Aorta (tissue), 5 donors: ENCODE measurements at places on chromosomes 5 and 9. TPM values are rescaled to one million over a fixed set of nuclear protein-coding genes. Genes with fewer than 3 reads are reported as not detected.

The ECM2 gene
- total RNA-seq, result 65.6 TPM

The FRRS1L gene
- total RNA-seq, result 0.29 TPM

The FOXD4L6 gene
- total RNA-seq, result not detected

The SIT1 gene
- 0.65 TPM for total RNA-seq

The LCN12 gene
- total RNA-seq, result 1.6 TPM

The PPIC gene
- total RNA-seq, result 52.5 TPM

The SHLD3 gene
- total RNA-seq, result 2.7 TPM

The STKLD1 gene
- not detected for total RNA-seq
